ENCODE measurements at places on chromosomes 2 and 18.

GRCh38 chr2:86622519-86623042, 1.1 kb downstream of the RNF103 start:
- no peak for DNase-seq

GRCh38 chr2:232432598-232433184, 23.3 kb upstream of the ALPI start:
- no peak for DNase-seq

DNA sequence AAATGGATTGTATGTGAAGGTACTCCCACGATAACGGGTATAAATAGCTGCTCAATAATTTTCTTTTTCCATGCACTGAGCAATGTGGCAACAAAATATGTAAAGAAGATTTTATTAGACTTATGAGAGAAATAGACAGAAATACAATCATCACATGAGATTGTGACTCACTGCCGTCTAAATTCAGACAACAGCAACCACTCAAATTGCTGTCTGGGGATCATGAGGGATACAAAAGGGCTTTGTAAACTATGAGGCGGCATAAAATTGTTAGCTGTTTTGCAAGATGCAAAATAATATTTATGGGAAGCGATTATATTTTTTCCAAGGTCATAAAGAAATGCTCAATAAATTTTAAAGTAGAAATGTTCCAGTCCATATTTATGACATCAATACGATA, 259.1 kb upstream of the AGAP1 start:
- no peak for DNase-seq

DNA sequence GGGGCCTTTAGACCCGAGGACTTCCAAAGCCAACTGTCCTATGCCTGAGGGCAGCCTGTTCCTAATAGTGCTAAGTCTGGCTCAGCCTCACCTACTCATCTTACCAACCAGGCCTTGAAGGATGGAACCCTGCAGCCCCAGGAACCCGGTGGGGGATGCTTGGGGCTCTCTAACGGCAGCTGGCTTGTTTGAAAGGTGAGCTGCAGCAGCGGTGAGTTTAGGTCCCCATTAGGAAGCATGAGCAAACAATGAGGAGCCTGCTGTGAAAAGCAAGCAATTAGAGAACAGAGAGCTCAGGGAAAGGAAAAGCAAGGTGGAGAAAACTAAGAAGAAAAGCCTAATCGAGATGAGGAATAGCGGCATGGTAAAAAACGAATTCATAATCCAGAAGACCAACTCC, 39.9 kb downstream of the SP110 start:
- DNase-seq, result no peak

DNA sequence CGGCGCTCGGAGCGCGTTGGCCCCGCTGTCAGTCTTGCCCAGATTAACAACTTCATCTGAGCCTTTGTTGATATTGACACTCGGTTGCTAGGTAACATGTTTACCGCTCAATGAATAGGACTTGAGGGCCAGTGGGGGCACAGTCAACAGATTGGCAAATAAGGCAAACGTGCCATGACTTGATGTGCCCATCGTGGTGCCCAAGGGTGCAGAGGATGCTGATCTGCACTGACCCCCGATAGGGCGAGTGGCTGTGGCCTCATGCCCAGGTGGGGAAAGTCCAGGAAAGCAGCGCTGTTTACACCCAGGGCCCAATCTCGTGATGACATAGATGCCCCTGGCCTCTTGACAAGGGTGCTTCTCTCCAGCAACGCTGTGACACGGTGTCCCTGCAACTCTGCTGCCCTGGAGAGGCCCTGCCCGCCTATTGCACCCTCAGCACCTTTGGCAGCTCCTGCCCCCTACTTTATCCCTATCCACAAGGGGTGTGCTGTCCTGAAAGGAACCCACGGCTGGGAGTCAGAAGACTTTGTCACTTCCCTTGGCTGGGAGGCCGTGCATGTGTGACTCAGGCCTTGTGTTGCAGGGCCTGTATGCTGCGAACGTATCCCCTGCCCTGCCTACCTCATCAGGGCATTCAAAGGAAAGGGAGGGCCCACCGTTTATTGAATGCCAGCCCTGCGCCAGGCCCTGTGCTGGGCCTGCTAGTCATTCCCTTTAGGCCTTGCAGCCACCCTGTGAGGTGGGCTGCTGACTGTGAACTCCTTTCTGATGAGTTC, 158.0 kb downstream of the INHBB start:
- no peak for DNase-seq

DNA sequence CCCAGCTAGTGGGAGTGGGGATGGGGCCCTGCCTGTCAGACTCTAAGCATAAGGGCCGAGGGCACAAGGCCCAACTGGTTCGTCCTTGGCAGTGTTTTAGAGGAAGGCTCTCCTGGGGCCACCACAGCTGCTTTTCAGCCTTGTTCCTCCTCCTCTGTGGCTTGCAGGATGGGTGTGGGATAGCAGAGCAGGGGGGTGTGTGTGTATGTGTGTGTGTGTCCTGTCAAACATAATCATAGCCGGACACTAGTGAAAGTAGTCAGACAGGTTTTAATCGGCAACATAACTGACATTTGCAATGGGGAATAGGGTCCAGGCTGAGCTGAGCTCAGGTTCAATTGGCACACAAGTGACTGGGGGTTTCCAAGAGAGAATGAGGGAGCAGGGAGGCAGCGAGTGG, 114.2 kb downstream of the SEPTIN10 start:
- DNase-seq, result no peak

DNA sequence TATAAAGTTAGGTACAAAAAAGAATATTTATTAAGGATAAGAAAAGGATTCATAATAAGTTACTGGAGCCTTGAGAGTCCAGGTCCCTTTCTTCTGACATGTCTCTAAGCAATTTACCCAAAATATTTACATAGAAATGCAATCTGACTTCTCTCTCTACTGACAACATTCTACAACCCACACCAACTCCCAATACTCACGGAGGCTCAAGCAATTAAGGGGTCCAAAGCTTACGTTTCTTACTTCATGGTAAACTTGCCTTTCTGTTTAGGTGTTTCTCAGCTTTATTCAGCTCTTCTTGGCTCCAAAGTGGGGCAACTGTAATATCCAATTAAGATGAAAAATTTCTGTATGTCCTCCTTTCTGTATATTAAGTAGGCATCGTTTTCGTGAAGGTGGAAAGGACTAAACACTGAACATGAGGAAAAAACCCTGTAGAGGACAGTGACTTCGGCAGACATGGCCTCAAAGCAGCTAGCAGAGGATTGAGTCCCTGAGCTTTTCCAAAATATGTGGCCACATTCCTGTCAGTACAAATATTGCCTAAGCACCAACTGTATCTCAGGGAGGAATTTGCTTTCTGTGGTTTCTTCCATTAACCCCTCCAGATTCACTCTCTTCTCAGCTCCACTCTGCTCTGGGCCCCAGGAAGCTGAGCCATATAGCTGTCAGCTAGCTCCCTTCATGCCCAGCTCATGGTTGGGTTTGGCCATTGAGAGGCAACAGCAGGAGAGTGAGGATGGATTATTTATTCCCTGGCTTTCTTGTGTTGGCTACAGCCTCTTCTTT, 67.9 kb upstream of the GLS start:
- DNase-seq, result no peak

- no peak for DNase-seq
Observed at GRCh38 chr2:43537137-43537536, 58.7 kb downstream of the THADA start.

DNA sequence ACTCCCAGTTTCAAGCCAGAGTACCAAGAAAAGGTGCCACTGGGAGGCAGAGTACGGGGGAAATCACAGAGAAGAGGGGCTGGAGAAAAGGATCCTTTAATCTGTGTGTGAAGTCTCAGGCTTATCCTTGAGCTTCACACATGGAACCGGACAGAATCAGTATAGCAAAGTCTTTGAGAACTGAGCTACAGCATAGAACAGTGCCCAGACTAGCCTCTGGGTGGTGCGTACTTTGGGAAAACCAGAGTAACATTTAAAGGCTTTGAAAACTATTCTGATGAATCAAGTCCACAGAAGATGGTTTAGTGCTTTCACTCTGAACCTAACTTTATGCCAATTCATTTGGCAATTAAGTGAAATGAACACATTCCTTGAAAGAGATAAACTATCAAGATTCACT, 83.1 kb downstream of the BABAM2 start:
- no peak for DNase-seq

- no peak for DNase-seq
Observed at GRCh38 chr2:194822657-194823056, 834.4 kb upstream of the SLC39A10 start.

GRCh38 chr2:70956141-70956540, 20.4 kb downstream of the ATP6V1B1 start:
- no peak for DNase-seq

- DNase-seq, result no peak
Observed at GRCh38 chr2:216206821-216207220, 97.7 kb downstream of the XRCC5 start.

GRCh38 chr2:6973895-6974545, 56.8 kb downstream of the RNF144A start:
- no peak for DNase-seq

DNA sequence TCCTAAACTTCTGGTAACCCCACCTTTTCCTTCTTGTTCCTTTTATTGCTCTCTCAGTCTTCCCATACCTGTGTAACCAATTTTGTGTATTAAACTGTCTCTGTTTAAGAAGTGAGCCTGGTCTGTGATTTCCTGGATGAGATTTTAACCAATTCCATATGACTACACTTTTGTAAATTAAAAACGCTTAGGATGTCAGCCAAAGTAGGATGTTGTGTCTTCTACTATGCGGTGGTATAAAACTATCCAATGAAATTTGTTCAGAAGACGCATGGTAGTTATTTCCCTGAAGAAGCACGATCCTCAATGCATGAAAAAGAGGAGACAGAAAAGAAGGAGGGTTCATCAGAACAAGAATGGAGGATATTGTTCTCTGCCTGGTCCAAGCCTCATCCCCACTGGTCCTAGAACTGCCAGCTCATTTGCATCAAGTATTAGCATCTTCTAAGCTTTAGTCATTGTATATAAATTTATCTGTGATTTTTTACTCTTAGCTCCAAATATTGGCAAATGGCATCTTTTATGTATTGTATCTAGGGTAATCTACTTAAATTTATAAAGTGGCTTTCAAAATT, 127.4 kb downstream of the TGIF1 start:
- no peak for DNase-seq

DNA sequence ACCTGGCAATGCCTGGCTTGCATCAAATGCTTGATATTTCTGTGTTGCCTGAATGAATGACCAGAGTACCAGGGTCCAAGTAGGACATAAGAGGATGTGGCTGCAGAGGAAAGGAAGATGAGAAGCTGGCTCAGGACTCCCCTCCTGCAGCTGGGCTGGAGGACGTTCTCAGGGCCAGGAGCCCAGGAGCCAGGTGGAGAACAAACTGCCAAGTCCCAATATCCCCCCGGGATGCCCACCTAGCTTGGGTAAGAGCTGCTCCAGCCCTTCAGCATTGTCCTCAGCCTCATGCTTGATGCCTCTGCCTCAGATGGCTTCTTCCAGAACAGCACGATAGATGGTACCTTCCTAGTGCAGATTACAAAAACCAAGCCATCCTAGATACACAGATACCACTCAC, 8.6 kb upstream of the ATP6V1B1 start:
- DNase-seq, result no peak

- no peak for DNase-seq
Observed at GRCh38 chr2:79861059-79861374, 348.2 kb downstream of the CTNNA2 start.

GRCh38 chr2:80403081-80403480, 98.5 kb upstream of the LRRTM1 start:
- DNase-seq, result no peak

- DNase-seq, result no peak
Observed at GRCh38 chr18:35203067-35203466, 37.8 kb upstream of the ZNF397 start.

- no peak for DNase-seq
Observed at GRCh38 chr2:180115675-180116074, 108.6 kb upstream of the CWC22 start.

DNA sequence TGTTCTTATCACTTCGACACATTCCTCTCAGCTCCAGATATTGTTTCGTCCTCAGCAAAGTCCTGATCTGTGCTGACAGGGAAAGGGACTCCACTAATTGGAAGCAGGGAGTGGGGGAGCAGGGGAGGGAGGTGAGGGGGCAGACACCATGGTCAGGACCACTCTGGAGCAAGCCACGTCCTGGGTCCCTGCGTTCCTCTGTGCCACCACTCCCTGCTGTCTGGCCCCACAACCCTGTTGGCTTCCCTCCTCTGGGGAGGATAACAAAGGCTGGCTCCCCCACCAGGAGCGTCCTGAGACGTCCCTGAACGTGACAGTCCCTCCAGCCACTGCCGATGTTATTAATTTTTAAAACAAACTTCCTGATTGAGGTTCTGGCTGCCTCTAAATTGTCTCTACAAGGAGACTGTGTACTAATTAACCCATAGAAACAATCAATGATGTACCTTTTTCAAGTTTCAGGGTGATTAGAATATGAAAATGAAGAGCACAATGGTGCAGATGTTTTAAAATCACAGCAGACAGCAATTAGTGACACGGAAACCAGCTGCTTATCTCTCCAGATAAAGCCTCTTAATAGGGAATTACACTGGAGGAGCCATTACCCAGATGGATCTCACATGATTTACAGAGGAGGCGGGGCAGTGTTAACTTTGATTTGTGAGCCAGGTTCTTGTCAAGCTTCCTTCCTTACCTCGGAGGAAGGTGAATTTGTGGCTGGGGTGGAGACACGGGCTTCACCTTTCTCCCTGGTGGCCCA, 257.5 kb downstream of the SETBP1 start:
- DNase-seq, result peak; percentile 87
